ENCODE measurements at places on chromosomes 6 and 20.

- peak; percentile 90 for DNase-seq
These were observed 88.5 kb downstream of the LY86 start for GRCh38 chr6:6676910-6677441.

GRCh38 chr20:39795401-39796272 is 833.5 kb downstream of the DHX35 start:
- no peak for DNase-seq

DNA sequence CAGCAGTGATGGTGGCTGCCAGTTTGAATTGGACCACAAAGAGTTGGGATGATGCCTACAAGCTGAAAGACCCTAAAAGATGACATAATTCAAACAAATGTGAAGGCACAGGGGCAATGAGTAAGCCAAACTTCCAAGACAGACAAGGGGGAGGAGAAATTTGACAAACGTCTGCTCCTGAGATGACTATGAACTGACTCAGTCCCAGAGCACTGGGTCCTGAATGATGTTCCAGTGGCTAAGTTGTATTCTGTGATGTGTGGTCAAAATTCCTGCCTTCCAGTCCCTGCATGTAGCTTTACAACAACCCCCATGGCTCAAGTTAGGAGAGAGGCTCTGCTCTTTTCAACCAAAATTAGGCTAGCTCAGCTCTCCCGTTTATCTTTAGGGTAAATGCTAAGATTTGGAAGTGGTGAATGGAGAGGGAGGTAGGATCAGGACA is 86.1 kb upstream of the SIRPA start:
- DNase-seq: no peak

DNA sequence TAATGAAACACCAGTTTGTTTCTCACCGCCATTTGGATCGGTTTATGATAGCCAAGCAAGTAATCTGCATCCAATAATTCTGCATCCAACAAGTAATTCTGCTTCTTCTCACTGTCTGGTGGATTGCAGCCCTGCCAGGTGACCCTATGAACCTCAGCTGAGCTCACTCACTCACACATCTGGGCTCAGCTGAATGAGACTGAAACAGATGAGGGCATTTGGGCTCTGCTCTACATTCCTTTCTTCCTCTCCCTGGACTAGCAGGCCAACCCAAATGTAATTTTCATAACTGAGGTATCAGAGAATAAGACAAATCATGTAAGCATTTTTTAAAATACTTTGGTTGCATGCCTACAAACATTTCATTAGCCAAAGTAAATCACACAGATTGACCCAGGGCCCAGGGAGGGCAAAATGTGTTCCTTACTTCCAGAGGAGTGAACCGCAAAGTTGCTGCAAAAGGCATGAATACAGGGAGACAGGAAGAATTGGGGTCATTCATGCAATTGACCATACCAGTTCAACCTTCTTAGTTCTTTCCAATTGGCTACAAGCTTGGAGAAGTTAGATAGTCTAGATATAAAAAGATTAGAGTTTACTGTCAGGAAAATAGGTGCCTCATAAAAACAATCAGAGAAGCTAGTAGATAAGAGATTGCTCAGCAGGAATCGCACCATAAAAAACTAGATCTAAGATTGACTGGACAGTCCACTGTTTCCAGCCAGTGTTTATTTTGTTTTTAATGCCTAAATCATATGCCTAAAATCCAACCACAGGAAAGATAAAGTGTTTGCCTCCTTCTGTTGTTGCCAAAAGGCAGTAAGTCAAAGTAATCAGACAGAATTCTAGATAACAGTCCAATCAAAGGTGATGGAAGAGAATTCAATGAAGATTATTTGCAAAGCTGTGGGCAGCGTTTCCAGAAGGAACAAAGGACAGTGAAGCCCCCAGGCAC is 43.7 kb downstream of the CBLN4 start:
- DNase-seq: no peak

- no peak for DNase-seq
These were observed 31.5 kb downstream of the SLC2A12 start for GRCh38 chr6:134020968-134021367.

GRCh38 chr20:57667924-57668782 is 41.7 kb downstream of the PMEPA1 start:
- no peak for DNase-seq

DNA sequence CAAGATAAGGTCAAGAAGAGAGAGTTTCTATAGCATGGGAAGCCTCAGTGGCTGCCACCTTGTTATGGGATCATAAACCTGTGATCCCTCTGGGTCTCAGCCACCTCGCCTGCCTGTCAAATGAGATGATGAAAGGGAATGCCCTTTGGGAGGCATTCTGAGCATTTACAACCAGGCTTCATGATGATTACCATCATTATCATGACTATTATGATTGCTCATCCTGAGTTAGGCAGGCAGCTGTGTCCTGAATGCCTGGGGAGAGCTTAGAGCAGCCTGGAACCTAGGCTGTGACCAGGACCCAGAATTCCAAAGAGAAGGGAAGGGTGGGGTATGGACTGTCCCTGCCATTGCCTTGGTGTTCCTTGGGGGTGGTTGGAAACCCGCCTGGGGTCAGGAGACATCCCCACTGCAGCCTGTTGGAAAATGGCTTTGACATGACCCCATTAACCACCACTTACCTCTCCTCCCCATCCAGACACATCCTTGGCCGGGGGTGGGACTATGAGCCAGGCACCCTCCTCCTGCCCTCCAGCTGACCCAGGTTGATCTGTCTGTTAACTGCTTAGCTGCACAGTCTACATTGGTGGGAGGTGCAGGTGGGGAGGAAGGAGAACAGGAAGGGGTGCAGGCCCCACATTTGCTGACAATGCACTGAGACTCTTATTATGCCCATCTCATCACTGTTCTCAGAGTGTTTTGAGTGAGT is 51.9 kb downstream of the LRFN2 start:
- no peak for DNase-seq

GRCh38 chr6:142331075-142331551 is 29.3 kb downstream of the ADGRG6 start:
- no peak for DNase-seq

DNA sequence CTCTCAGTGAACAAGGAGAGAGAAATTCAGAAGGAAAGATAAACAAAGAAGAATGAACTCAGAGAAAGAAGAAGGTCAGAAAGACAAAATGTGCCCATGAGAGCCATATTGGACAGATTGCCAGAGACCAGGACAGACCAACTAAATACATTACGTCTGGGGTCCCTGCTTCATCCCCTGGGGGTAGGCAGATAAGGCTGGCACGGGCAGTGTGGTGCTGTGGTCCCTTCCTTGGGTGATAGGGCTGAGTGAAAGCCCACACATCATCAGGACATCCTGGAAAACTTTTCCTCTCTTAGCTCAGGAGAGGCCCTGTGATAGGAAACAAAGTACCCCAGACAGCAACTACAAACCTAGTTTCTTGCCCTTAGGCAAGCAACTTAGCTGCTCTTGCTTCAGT is 13.2 kb upstream of the ARMC12 start:
- DNase-seq: no peak

DNA sequence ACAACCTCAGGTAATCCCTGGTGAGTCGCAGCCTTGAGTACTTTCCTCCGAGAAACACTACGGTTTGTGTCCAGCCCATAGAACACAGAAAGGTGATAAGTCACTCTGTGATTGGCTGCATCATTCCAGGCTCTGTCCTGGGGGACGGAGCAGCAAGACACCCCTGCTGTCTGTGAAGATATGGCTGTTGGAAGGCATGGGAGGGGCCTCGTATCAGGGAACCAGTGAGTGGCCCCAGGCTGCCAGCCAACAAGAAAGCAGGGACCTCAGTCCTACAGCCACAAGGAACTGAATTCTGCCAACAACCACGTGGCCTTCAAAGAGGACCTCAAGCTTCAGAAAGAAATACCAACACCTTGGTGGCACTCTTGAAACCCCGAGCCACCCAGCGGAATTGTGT is 6.4 kb upstream of the EEF1A2 start:
- DNase-seq: no peak
